ENCODE measurements at places on chromosomes 1 and 21. TPM values are rescaled to one million over a fixed set of nuclear protein-coding genes. Genes with fewer than 3 reads are reported as not detected.

The AMY2A gene
- total RNA-seq: not detected

The SAMD11 gene
- 59.8 TPM for total RNA-seq

The ROR1 gene
- total RNA-seq: 1.1 TPM

DNA sequence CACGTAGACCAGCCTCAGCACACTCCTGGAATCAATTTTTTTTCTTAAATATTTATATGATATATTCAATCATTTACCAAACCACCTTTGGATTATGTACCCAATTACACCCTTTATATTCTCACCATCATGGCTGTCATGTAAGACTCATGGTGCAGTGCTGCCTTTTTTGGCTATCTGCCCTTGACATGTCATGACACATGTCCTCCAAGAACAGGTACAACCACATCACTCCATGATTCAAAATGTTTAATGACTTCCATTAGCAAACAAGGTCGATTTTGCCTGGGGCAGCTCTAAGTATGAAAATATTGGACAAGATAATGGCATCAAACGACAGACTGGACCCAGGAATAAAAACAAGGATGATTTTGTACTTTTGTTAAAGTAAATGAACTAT lies 861.1 kb upstream of the ADAMTS5 start:
- DNase-seq: no peak

DNA sequence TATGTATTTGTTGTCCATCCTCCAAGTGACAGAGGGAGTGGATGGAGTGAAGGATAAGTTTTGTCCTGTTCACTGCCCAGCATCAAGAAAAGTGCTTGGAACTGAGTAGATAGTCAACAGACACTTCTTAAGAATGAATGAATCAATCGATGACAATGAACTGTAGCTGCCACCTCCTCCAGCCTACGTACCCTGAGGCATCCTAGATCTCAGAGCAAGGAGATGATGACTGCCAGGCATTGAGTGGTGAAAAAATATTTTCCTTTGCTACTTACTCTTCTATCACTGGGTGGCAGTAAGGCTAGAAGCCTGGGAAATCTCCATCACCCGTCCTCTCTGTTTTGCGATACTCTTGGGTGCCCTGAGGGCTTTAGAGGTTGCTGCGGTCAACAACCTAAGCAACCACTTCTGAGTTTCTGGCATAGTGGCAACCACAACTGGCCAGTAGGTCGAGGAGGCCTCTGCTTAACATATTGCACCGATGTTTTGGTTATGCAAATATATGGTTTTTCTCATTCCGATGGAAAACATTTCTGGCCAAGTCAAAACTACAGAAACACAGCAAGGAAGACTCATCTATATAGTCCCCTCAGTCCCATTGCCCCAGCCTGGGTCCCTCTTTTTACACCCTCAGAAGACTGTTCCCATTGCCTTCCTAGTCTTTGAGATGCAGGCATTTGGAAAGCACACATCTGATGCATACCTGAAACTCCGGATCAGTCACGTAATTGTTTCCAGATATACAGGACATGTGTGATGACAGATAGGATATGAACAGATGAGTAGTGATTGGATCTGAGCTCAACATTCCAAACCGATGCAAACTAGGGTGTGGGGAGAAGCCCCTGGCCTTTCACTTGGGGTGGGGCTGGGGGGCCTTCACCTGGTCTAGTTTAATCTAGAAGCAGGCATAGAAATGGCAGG lies 136.8 kb downstream of the RUNX1 start:
- peak; percentile 99 for DNase-seq

GRCh38 chr1:3671371-3672180 lies 19.3 kb downstream of the TP73 start:
- peak; percentile 47 for DNase-seq

DNA sequence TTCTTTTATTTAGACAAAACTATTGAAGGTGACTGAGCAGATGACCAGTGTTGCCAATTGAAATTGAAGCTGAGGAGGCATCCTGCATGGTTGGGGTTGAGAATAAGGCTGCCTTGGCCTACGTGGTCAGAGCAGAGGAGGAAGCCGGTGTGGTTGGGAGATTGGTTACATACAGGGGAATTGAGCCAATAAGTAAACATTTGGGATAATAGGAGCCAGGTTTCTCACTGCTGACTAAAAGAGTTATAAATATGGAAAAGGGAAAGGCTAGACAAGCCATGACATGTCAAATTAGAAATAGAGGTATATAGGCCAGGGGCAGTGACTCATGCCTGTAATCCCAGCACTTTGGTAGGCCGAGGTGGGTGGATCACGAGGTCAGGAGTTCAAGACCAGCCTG lies 15.8 kb downstream of the SNX7 start:
- DNase-seq: peak; percentile 78
